ENCODE measurements at places on chromosomes 2 and 18. TPM values are rescaled to one million over a fixed set of nuclear protein-coding genes. Genes with fewer than 3 reads are reported as not detected.

DNA sequence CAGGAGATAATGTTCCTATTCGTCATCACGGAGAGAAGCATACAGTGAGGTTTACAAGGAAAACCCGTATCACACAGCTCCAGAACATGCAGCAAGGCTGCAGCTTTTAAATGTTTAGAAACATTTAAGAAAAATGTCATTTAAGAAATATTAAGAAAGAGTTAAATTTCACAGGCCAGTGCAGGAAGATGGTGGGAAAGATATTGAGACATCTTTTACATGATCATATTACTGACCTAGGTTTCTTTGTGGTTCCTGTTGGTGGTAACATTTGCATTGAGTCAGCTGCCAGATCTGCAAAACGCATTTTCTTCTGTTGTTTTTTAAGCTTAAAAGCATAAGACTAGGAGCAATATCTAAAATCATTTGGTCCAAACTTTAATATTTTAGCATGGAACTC, 44.9 kb downstream of the CPO start:
- no peak overlapping the region for H3K4me3 ChIP-seq
- no peaks in the 10 kb centered on the region for H3K27me3 ChIP-seq
- H3K36me3 ChIP-seq = no peaks in the 10 kb centered on the region
- no peak overlapping the region for H3K27ac ChIP-seq
- DNase-seq = no peak

DNA sequence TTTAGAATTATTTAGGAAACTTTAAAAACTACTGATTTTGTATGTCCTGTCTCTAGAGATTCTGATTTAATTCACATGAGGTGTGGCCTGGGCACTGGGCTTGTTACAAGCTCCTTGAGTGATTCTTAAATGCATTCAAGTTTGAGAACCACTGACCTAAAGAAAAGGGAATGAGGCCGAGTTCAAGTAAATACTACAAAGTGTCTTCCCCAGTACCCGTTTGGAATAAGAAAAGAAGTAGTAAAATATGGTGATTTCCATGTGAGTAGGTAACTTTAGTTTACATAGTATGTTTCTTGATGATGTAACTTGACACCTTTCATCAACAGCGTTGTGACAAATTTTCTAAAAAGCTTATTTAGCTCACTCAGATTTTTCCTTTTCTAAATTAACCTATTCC, 1022.9 kb upstream of the NRXN1 start:
- no peaks in the 10 kb centered on the region for H3K27me3 ChIP-seq
- DNase-seq = no peak
- no peaks in the 10 kb centered on the region for H3K36me3 ChIP-seq
- no peak overlapping the region for H3K27ac ChIP-seq
- peaks cover 7% of the 10 kb centered on the region for H3K4me1 ChIP-seq
- no peak overlapping the region for H3K4me3 ChIP-seq

DNA sequence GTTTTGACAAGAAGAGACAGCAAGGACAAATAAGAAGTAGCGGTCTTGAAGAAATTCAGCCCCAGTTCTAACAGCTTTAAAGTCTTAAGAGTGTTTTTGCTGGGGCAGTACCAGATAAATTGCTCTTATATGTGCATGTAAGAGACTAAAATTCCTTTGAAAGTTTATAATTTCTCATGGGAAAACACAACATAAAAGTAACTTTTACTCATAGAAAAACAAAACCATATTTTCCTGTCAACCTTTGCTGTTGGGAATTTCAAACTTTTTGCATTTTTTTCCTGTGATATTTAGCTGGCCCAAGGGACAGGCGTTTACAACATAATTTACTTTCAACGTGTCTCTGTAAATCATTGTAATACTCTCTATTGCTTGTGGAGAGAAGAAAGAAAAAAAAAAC, 767.8 kb upstream of the ZEB2 start:
- no peak for DNase-seq
- H3K27ac ChIP-seq = no peak overlapping the region
- H3K4me3 ChIP-seq = no peak overlapping the region
- H3K36me3 ChIP-seq = no peaks in the 10 kb centered on the region
- H3K4me1 ChIP-seq = no peaks in the 10 kb centered on the region
- no peaks in the 10 kb centered on the region for H3K27me3 ChIP-seq

DNA sequence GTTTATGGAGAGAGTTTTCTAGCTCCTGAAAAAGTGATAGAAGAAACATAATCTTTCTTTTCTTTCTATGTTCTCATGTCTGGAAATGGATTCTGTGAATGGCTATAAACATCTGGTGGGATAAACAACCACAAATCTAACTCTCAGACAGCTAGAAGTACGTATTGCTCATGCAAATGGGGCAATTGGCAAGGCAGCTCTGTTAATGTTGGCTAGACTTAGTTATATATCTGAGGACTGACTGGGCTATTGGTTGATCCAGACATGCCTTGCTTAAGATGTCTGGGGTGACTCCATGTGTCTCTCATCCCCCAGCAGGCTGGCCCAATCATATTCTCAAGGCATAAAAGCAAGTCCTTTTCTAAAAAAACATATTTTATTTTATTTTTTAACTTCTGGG, 939.2 kb upstream of the NRXN1 start:
- no peak overlapping the region for H3K27ac ChIP-seq
- H3K4me3 ChIP-seq = no peak overlapping the region
- no peaks in the 10 kb centered on the region for H3K27me3 ChIP-seq
- no peaks in the 10 kb centered on the region for H3K36me3 ChIP-seq
- no peak for DNase-seq

- no peak overlapping the region for H3K4me3 ChIP-seq
- H3K36me3 ChIP-seq = no peaks in the 10 kb centered on the region
- H3K4me1 ChIP-seq = no peaks in the 10 kb centered on the region
- no peak for DNase-seq
- H3K27me3 ChIP-seq = no peaks in the 10 kb centered on the region
Measured at GRCh38 chr18:48007381-48007780, 76.9 kb upstream of the SMAD2 start.

- no peaks in the 10 kb centered on the region for H3K27me3 ChIP-seq
- no peak overlapping the region for H3K4me3 ChIP-seq
- no peak for DNase-seq
- no peaks in the 10 kb centered on the region for H3K36me3 ChIP-seq
- H3K27ac ChIP-seq = no peak overlapping the region
- no peaks in the 10 kb centered on the region for H3K4me1 ChIP-seq
Measured at GRCh38 chr2:179692610-179693009, 168.8 kb downstream of the ZNF385B start.

GRCh38 chr2:237896956-237897355, 37.5 kb downstream of the RAMP1 start:
- no peaks in the 10 kb centered on the region for H3K27me3 ChIP-seq
- no peaks in the 10 kb centered on the region for H3K36me3 ChIP-seq
- H3K4me1 ChIP-seq = peaks cover 5% of the 10 kb centered on the region
- no peak overlapping the region for H3K4me3 ChIP-seq

GRCh38 chr2:151053661-151053990, 208.0 kb downstream of the RBM43 start:
- no peaks in the 10 kb centered on the region for H3K27me3 ChIP-seq
- H3K4me3 ChIP-seq = no peak overlapping the region

DNA sequence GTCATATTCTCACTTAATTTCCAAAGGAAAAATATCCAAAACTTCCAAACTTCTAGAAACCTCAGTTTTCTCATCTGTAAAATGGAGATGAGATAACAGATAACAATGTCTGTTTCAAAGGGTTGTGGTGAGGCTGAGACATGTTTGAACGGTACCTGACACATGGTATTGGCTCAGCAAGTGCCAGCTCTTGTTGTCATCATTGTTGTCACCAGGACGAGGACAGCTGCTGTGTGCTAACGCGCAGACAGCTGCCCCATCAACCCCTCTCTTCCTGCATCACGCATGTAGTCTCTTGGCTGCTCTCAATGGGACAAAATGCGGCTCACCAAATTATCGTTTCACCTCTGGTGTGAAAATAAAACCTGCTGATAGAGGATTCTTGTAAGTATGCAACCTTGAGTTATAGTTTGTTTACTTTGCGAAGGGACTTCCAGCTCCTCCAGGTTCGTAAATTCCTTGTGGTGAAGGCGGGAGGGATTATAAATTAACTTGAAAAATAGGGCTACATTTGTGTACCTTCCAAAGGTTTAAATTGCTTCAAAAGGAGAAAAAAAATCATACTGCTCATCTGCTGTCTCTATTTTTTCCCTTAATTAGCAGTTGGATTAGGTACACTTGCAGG, 605.4 kb downstream of the BCL11A start:
- peak overlapping the region; percentile 20 for H3K27ac ChIP-seq
- H3K4me3 ChIP-seq = no peak overlapping the region
- peak; percentile 9 for DNase-seq
- no peaks in the 10 kb centered on the region for H3K27me3 ChIP-seq
- H3K4me1 ChIP-seq = peaks cover 17% of the 10 kb centered on the region

GRCh38 chr2:41966431-41966893, 81.4 kb upstream of the PKDCC start:
- H3K27ac ChIP-seq = peak overlapping the region; percentile 48
- H3K4me1 ChIP-seq = peaks cover 43% of the 10 kb centered on the region
- no peak overlapping the region for H3K4me3 ChIP-seq

GRCh38 chr2:27973592-27973991, 83.1 kb downstream of the BABAM2 start:
- no peak overlapping the region for H3K27ac ChIP-seq
- H3K4me1 ChIP-seq = no peaks in the 10 kb centered on the region
- no peaks in the 10 kb centered on the region for H3K36me3 ChIP-seq
- DNase-seq = peak; percentile 20
- H3K27me3 ChIP-seq = no peaks in the 10 kb centered on the region

DNA sequence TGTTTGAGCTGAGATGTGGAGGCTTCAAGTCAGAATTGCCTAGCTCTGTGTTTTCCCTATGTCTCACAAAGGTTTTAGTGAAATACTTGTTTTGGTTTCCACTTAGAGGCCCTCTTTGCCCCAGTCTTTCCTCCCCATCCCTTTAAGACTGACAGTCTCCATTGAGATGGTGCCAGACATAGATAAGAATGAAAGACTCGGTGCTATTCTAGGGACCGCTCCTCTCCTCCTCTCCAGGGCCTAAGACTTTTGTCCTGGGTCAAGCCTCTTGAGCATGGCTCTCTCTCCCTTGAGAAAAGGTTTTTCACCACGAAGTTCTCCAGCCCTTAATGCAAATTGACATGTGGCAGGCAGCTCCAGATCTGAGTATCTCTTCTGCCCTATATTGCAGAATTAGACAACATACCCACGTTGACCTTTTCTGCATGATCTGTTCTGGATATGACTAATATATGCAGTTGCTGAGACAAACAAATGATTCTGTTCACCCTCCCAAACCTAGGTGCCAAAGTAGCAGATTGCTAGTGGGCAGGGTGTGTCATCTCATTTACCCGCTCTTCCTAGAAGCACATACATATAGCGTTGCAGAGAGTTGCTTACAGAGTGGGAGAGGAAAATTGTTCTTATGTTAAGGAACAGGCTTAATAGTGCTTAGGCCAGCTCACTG, 47.5 kb upstream of the ACSL3 start:
- H3K27ac ChIP-seq = no peak overlapping the region
- no peak overlapping the region for H3K4me3 ChIP-seq
- no peaks in the 10 kb centered on the region for H3K4me1 ChIP-seq
- no peak for DNase-seq
- no peaks in the 10 kb centered on the region for H3K27me3 ChIP-seq

GRCh38 chr18:22517356-22517755, 99.6 kb upstream of the CTAGE1 start:
- H3K4me1 ChIP-seq = peaks cover 6% of the 10 kb centered on the region
- H3K4me3 ChIP-seq = no peak overlapping the region
- DNase-seq = peak; percentile 54
- H3K36me3 ChIP-seq = no peaks in the 10 kb centered on the region
- H3K27ac ChIP-seq = peak overlapping the region; percentile 90
- H3K27me3 ChIP-seq = no peaks in the 10 kb centered on the region

DNA sequence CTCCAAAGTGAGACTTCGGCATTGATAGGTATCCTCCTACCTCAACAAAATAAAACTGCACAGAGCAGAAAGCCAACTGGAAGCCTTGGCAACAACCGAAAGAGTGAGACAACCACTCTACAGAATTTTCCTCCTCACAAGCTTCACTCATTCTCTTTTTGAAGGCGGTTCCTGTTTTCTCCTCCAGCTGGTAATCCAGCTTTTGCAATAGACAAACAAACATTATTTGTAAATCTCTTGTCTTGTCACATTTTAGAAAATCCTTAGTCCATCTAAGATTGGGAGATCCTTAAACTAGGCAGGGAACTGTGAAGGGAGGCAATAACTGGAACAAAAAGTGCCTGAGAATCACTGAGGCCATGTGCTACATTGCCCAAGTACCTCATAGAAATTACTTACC, 332.4 kb downstream of the BCL11A start:
- H3K36me3 ChIP-seq = no peaks in the 10 kb centered on the region
- H3K27me3 ChIP-seq = no peaks in the 10 kb centered on the region
- H3K4me1 ChIP-seq = no peaks in the 10 kb centered on the region
- no peak for DNase-seq

DNA sequence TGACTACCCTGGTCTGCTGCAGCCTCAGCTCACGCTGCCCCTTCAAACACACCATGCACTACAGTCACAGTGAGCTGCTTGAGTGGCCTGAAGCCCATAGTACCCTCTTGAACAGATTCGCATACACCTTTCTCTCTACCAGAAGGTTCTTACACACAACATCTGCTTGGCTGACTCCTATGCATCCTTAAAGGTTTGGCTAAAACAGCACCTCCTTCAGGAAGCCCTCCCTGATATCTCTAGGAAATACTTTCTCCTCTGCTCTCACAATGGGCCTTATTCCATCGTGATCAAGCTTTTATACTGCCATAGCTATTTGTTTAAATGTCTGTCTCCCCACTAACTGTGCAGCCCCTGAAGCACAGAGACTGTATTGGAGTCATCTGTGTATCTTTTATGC, 31.5 kb downstream of the TGFBRAP1 start:
- no peaks in the 10 kb centered on the region for H3K4me1 ChIP-seq
- no peaks in the 10 kb centered on the region for H3K36me3 ChIP-seq
- H3K4me3 ChIP-seq = no peak overlapping the region
- DNase-seq = no peak
- no peaks in the 10 kb centered on the region for H3K27me3 ChIP-seq

- H3K4me1 ChIP-seq = peaks cover 39% of the 10 kb centered on the region
- no peak for DNase-seq
- no peaks in the 10 kb centered on the region for H3K27me3 ChIP-seq
- H3K4me3 ChIP-seq = no peak overlapping the region
Measured at GRCh38 chr18:49076654-49077166, 125.9 kb upstream of the SMAD7 start.

GRCh38 chr2:129936334-129936934, 43.0 kb upstream of the RAB6C start:
- peak; percentile 72 for DNase-seq
- H3K36me3 ChIP-seq = no peaks in the 10 kb centered on the region
- H3K27ac ChIP-seq = no peak overlapping the region
- H3K4me3 ChIP-seq = no peak overlapping the region
- H3K4me1 ChIP-seq = peaks cover 5% of the 10 kb centered on the region

Gene TNFRSF11A
- polyA plus RNA-seq = 4.1 TPM

Gene ATP6V1B1
- polyA plus RNA-seq = 2.9 TPM

Gene NT5C1B
- 0.22 TPM for polyA plus RNA-seq

Gene PROM2
- 2.6 TPM for polyA plus RNA-seq

Gene NYAP2
- 0.23 TPM for polyA plus RNA-seq

Gene CXCR1
- not detected for polyA plus RNA-seq

Gene MAL
- not detected for polyA plus RNA-seq

Data from hepatocyte (in vitro differentiated cells).